Neural crest cell (in vitro differentiated cells): ENCODE measurements at places on chromosomes 2 and 18. TPM values are rescaled to one million over a fixed set of nuclear protein-coding genes. Genes with fewer than 3 reads are reported as not detected.

Gene TLX2
- total RNA-seq: not detected in 2 replicates

GRCh38 chr2:219452361-219453317 is 18.0 kb downstream of the SPEG start:
- no peaks in the 10 kb centered on the region for H3K36me3 ChIP-seq
- peaks cover 11% of the 10 kb centered on the region for H3K4me1 ChIP-seq
- no peak for DNase-seq
- peaks cover 15% of the 10 kb centered on the region for H3K27me3 ChIP-seq
- H3K4me3 ChIP-seq: no peak overlapping the region

DNA sequence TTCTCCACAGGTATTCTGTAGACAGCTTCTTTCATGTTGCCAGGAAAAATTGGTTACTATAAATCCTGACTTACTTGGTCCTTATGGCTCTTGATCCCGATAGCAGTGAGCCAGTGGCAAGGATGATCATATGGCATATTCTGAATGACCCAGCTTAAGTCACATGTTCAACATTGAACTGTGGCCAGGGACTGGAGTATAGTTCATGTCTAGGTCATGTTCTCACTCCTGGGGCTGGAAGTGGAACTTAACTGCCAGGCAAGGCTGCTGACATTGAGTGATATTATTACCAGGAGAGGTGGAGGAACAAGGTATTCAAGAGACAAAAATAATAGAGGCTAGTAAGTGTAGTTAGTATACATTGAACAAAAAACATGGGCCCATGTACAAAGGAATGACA is 26.2 kb downstream of the R3HDM1 start:
- no peak overlapping the region for H3K4me3 ChIP-seq
- no peaks in the 10 kb centered on the region for H3K27me3 ChIP-seq
- H3K36me3 ChIP-seq: peaks cover 14% of the 10 kb centered on the region
- no peak for DNase-seq
- H3K4me1 ChIP-seq: peaks cover 9% of the 10 kb centered on the region

GRCh38 chr2:134836986-134837385 is 1.4 kb upstream of the ACMSD start:
- no peaks in the 10 kb centered on the region for H3K4me1 ChIP-seq
- H3K27ac ChIP-seq: no peak overlapping the region
- no peak for DNase-seq
- H3K27me3 ChIP-seq: peaks cover 2% of the 10 kb centered on the region
